Memory B cell (primary cell): ENCODE measurements at places on chromosomes 16 and 17.

GRCh38 chr16:27598931-27599565 lies 49.1 kb downstream of the KATNIP start:
- no peaks in the 10 kb centered on the region for H3K27me3 ChIP-seq
- H3K4me1 ChIP-seq, result no peaks in the 10 kb centered on the region
- peaks cover 9% of the 10 kb centered on the region for H3K36me3 ChIP-seq
- no peak overlapping the region for H3K4me3 ChIP-seq
- DNase-seq, result no peak

DNA sequence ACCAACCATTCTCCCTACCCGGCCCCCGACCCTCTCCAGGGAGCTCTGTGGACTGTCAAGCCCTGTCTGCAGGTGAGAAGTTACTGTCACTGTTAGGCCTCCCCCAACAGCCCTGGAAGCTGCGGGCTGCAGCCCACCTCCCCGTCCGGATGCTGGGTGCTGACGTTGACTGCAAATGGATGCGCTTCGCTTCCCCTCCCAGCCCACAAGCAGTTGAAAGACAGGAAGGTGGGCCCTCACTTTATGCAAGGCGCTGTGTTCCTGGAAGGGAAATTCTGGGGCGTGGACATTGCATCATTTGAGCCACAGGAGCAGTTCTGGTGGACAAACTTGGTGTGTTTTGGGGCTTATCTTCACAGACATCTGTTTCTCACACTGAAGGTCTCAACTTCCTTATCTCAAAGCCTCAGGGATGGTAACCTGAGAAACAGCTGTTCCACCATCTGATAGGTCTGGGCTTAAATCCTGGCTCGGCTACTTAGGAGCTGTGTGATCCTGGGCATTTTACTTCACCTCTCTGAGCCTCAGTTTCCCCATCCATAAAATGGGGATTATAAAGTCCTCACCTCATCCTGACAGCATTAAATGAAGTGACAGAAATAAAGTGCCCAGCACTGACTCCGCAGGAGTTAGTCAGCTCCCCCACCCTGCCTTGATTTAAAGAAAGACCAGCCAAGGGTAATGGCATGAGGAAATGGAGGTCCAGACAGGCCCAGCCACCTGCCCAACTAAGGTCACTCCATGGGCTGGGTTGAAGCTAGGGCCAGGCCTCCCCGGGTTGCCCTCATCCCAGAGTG lies 4.6 kb upstream of the DRC7 start:
- peak; percentile 35 for DNase-seq
- no peaks in the 10 kb centered on the region for H3K27me3 ChIP-seq
- no peak overlapping the region for H3K4me3 ChIP-seq
- H3K4me1 ChIP-seq, result peaks cover 15% of the 10 kb centered on the region
- H3K27ac ChIP-seq, result peak overlapping the region; percentile 88

GRCh38 chr17:76444518-76445311 lies 8.2 kb downstream of the UBE2O start:
- H3K36me3 ChIP-seq, result peaks cover 2% of the 10 kb centered on the region
- H3K4me3 ChIP-seq, result peak overlapping the region; percentile 67
- no peaks in the 10 kb centered on the region for H3K27me3 ChIP-seq
- peaks cover 62% of the 10 kb centered on the region for H3K4me1 ChIP-seq
- no peak overlapping the region for H3K27ac ChIP-seq

GRCh38 chr16:50268352-50268751 lies 2.0 kb downstream of the ADCY7 start:
- DNase-seq, result no peak
- no peaks in the 10 kb centered on the region for H3K27me3 ChIP-seq
- H3K36me3 ChIP-seq, result no peaks in the 10 kb centered on the region
- H3K4me1 ChIP-seq, result peaks cover 58% of the 10 kb centered on the region
- peak overlapping the region; percentile 14 for H3K4me3 ChIP-seq

DNA sequence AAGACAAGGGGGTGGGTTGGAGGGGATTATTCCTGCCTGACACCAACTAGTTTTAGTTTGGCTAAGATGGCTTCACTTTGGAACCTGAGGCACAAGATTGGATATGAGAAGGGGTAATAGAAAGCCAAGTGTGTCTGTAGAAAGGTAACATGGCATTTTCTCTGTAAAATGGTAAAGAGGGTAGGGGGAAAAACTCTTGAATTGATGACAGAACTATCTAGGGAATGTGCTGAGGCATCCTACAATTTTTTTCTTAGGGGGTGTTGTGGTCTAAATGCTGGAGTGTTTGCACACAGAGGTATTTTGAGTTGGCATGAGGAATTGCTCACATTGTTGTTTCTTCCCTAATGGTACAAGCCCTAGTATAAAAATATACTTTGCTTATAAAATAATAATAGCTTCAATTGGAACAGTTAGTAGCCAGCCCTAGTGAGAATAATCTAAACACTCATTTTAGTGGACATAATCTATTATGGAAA lies 25.8 kb downstream of the YPEL2 start:
- DNase-seq, result no peak
- no peaks in the 10 kb centered on the region for H3K27me3 ChIP-seq
- no peak overlapping the region for H3K4me3 ChIP-seq
- peak overlapping the region; percentile 49 for H3K27ac ChIP-seq
- H3K4me1 ChIP-seq, result peaks cover 51% of the 10 kb centered on the region

DNA sequence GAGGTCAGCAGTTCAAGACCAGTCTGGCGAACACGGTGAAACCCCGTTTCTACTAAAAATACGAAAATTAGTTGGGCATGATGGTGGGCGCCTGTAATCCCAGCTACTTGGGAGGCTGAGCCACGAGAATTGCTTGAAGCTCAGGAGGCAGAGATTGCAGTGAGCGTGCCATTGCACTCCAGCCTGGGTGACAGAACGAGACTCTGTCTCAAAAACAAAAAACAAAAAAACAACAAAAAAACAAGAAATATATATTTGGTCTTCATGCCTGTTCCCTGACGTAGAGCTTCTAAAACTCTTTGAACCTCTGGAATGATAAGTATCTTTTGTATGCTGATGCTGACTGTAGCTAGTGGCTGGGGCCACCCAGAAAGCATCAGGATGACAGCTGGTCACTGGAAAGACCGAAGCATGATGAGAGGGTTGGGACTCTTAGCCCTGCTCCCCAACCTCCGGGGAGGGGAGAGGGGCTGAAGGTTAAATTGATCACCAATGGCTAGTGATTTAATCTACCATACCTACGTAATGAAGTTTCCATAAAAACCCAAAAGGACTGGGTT lies 54.8 kb downstream of the TEX14 start:
- H3K4me1 ChIP-seq, result peaks cover 4% of the 10 kb centered on the region
- no peak overlapping the region for H3K27ac ChIP-seq
- no peak for DNase-seq
- no peaks in the 10 kb centered on the region for H3K27me3 ChIP-seq
- H3K4me3 ChIP-seq, result no peak overlapping the region

DNA sequence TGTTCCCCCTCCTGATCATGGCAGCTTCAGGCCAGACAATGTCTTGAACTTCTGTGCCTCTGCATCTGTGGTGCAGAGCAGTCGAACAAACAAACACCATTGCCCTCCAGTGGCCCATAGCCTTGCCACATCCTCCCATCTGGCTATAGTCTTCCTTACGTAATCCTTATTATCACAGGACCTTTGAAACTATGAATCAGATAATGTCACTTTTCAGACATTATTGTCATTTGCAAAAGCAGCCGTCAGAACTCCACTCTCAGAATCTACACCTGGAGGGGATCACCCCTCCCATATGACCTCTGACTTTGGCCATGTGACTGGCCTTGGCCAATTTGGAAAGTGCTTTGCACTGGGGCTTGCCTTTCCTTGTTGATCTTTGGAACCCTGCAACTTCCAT lies 387.3 kb downstream of the MAF start:
- no peak overlapping the region for H3K27ac ChIP-seq

GRCh38 chr16:66274335-66275110 lies 92.0 kb upstream of the CDH5 start:
- no peaks in the 10 kb centered on the region for H3K36me3 ChIP-seq
- peaks cover 12% of the 10 kb centered on the region for H3K27me3 ChIP-seq
- no peak overlapping the region for H3K4me3 ChIP-seq
- no peak for DNase-seq
- no peak overlapping the region for H3K27ac ChIP-seq

DNA sequence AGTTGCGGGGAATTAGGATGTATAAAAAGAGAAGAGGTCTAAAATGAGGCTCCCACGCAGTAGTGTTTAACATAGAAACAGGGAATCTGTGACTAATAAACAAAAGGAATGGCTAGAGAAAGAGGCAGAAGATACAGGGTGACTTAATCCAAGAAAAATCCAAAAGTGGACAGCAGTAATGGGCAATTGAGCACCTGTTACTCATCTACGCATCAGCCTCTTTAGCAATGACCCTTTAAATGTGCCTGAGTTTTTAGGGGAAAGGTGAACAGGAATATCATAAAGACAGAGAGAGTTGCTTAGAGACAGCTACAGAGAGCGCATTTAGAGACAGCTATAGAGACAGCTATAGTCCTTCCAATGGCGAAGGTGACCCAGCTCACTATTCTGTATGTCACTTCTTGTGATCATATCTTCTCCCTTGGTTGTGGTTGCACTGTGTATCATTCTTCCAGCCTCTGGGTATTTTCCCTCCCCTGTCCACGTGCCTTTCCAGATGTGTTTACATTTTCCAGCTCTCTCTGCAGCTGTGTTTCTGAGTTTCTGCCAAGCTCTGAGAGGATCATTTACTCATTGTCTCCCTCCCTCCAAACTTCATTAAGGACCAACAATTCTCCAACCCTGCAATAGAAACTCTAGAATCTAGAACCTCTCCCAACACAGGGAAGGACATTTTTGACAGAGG lies 61.5 kb downstream of the MYOCD start:
- no peak overlapping the region for H3K27ac ChIP-seq
- no peaks in the 10 kb centered on the region for H3K4me1 ChIP-seq
- H3K27me3 ChIP-seq, result peaks cover 2% of the 10 kb centered on the region

- no peak overlapping the region for H3K4me3 ChIP-seq
- no peaks in the 10 kb centered on the region for H3K36me3 ChIP-seq
- no peak overlapping the region for H3K27ac ChIP-seq
- no peaks in the 10 kb centered on the region for H3K4me1 ChIP-seq
- no peak for DNase-seq
These were observed 38.8 kb upstream of the C16orf82 start for GRCh38 chr16:27027971-27028370.

- H3K27ac ChIP-seq, result no peak overlapping the region
- no peaks in the 10 kb centered on the region for H3K27me3 ChIP-seq
- peaks cover 37% of the 10 kb centered on the region for H3K36me3 ChIP-seq
- H3K4me1 ChIP-seq, result peaks cover 38% of the 10 kb centered on the region
- DNase-seq, result no peak
- H3K4me3 ChIP-seq, result no peak overlapping the region
These were observed 28.0 kb downstream of the NFATC3 start for GRCh38 chr16:68113059-68113761.

DNA sequence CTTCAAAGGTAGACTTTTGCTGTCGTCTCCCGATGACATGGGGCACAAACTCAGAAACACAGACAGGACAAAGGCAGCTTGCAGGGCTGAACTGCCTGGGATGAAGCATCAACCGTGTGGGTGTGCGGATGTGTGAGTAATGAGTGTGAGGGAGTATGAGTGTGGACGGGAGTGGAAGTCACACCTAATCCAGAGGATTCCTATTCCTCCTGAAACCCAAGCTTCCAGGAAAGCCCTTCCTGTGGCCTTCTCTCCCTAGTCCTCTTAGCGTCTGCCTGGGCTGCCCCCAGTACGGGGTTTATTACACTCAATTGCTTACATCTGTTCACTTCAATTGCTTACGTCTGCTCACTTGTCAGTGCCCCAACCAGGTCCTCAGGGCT lies 2.3 kb upstream of the IL4R start:
- H3K4me1 ChIP-seq, result peaks cover 16% of the 10 kb centered on the region
- no peaks in the 10 kb centered on the region for H3K36me3 ChIP-seq
- no peak overlapping the region for H3K4me3 ChIP-seq
- DNase-seq, result no peak
- H3K27ac ChIP-seq, result peak overlapping the region; percentile 35

DNA sequence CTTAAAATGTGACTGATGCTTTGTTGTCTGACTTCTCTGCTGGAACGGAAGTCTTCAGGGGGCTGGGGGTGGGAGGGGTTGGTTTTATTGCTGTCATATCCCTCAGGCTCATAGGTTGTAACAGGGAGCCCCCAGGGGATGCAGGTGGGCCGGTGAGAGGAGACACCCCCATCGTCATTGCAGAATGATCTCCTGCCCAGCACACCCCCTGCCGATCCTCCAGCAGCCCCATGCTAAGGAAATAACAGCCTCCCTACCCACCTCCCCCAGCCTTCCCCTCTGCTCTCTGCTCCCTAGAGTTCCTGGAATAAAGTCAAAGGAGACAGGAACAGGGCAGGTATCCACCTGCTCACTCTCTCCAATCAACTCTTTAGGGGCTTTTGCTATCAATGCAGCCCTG lies 270.1 kb upstream of the TNRC6C start:
- no peak overlapping the region for H3K27ac ChIP-seq
- peaks cover 2% of the 10 kb centered on the region for H3K36me3 ChIP-seq
- no peak overlapping the region for H3K4me3 ChIP-seq

GRCh38 chr16:10312784-10313724 lies 72.8 kb upstream of the ATF7IP2 start:
- peak overlapping the region; percentile 62 for H3K27ac ChIP-seq
- H3K27me3 ChIP-seq, result no peaks in the 10 kb centered on the region
- no peaks in the 10 kb centered on the region for H3K36me3 ChIP-seq
- peak overlapping the region; percentile 2 for H3K4me3 ChIP-seq

DNA sequence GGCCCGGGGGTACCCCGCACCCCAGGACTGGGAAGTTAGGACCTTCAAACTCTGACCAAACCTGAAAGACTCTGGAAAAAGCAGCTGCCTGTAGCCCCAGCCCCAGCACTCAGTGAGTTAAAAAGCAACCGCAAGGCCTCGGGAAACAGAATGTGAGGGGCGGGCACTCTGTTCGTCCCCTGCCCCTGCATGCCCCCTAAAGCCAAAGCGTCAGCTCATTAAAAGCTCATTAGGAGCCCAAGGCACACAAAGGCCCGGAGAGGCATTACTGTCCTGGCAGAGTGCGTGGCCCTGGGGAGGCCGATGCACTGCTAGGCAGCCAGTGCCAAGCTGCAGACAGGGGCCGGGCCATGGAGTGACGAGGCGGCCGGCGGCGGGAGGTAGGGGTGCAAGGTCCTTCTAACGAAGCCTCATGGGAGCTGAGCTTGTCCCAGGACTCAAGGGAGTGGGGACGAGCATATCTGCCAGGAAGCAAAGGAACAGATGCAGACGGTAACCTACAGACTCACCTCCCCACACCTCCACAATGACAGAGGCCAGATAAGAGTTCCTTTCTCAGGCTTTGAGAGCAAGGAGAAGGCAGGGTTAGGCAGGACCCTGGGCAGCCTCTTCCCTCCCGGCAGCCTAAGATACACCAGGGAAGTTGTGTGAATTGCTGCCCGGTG lies 116.8 kb downstream of the ENGASE start:
- no peak for DNase-seq
- no peak overlapping the region for H3K4me3 ChIP-seq
- H3K4me1 ChIP-seq, result no peaks in the 10 kb centered on the region
- no peak overlapping the region for H3K27ac ChIP-seq

DNA sequence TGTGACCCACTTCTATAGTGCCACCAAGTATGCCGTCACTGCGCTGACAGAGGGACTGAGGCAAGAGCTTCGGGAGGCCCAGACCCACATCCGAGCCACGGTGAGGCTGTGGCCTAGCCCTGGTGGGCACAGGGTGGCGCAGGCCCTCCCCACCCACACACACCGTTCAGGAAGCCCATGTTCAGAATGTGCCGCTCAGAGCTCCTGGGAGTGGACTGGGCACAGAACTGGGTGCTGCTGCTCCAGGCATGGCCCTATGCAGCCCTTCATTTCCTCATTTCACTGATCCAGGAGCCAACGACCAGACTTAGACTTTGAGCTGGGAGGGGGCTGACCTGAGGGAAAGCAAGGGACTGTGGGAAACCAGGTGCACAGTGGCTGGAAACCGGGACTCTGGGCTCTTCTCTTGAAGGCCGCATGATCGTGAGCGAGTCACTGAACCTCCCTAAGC lies 2.4 kb upstream of the MRM1 start:
- H3K4me3 ChIP-seq, result no peak overlapping the region
- H3K36me3 ChIP-seq, result peaks cover 3% of the 10 kb centered on the region
- no peak overlapping the region for H3K27ac ChIP-seq
- H3K27me3 ChIP-seq, result peaks cover 2% of the 10 kb centered on the region
- H3K4me1 ChIP-seq, result peaks cover 16% of the 10 kb centered on the region
- DNase-seq, result no peak
